ENCODE measurements at places on chromosomes 16 and 17. TPM values are rescaled to one million over a fixed set of nuclear protein-coding genes. Genes with fewer than 3 reads are reported as not detected.

SCNN1B gene
- not detected for total RNA-seq

NAGPA gene
- total RNA-seq = 7.1 TPM

TBKBP1 gene
- total RNA-seq = 28.7 TPM

SPATA32 gene
- total RNA-seq = 1.7 TPM

WNT3 gene
- total RNA-seq = 0.14 TPM

SCN4A gene
- 0.93 TPM for total RNA-seq

DNAH17 gene
- total RNA-seq = 1.0 TPM

HEATR9 gene
- 0.46 TPM for total RNA-seq

CCDC78 gene
- 3.9 TPM for total RNA-seq

C1QL1 gene
- total RNA-seq = 0.94 TPM

PRR11 gene
- 108 TPM for total RNA-seq

CCDC102A gene
- total RNA-seq = 8.1 TPM

SLC16A6 gene
- 8.7 TPM for total RNA-seq

MT1M gene
- not detected for total RNA-seq

- H3K4me1 ChIP-seq = no peaks in the 10 kb centered on the region
- no peaks in the 10 kb centered on the region for H3K27me3 ChIP-seq
- no peak overlapping the region for H3K27ac ChIP-seq
- DNase-seq = no peak
- no peaks in the 10 kb centered on the region for H3K36me3 ChIP-seq
These were observed 22.6 kb upstream of the NF1 start for GRCh38 chr17:31072186-31072585.

DNA sequence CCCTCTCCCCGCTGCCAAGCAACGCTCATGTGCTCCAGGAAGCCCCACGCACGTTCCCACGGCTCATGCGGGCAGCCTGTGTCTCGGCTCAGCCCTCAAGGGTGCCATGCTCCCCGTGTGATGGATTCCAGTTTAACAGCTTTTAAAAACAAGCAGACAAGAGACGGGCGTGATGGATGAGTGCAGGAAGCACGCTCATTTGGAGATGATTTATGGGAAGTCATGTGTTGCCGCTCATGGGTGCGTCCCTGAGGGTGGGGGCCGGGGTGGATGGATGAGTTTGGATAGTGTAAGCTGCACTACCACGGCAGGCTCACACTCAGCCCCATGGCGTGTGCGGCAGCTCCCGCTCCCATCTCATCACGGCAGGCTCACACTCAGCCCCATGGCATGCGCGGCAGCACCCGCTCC is 132.8 kb downstream of the RBFOX3 start:
- no peak overlapping the region for H3K4me3 ChIP-seq
- H3K27me3 ChIP-seq = peaks cover 25% of the 10 kb centered on the region
- H3K36me3 ChIP-seq = no peaks in the 10 kb centered on the region
- H3K4me1 ChIP-seq = no peaks in the 10 kb centered on the region
- DNase-seq = no peak

GRCh38 chr17:9987779-9988585 is 82.9 kb upstream of the RCVRN start:
- H3K4me1 ChIP-seq = no peaks in the 10 kb centered on the region
- peak; percentile 29 for DNase-seq
- no peak overlapping the region for H3K27ac ChIP-seq
- no peak overlapping the region for H3K4me3 ChIP-seq
- no peaks in the 10 kb centered on the region for H3K36me3 ChIP-seq

DNA sequence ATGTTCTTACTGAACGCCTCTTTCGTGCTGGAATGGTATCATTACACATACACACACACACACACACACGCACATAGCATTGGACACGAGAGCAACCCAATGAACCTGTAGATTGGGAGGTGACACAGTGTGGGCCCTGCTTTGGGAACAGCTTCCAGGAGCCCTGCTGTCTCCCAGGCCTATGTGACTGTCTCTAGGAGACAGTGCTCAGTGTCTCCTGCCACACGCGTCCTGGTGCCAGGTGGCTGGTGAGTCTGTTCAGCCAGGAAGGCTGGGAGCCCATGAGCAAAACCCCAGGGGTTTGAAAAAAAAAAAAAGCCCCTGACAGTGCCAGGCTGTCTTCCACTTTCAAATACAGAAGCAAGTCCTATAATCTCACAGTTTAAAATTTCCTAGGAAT is 2.4 kb upstream of the SPOP start:
- no peak overlapping the region for H3K27ac ChIP-seq
- peaks cover 7% of the 10 kb centered on the region for H3K36me3 ChIP-seq
- no peak for DNase-seq

- no peak overlapping the region for H3K4me3 ChIP-seq
- H3K36me3 ChIP-seq = no peaks in the 10 kb centered on the region
- no peaks in the 10 kb centered on the region for H3K27me3 ChIP-seq
- H3K27ac ChIP-seq = no peak overlapping the region
- peak; percentile 67 for DNase-seq
- H3K4me1 ChIP-seq = peaks cover 5% of the 10 kb centered on the region
These were observed 90.8 kb upstream of the TOB1 start for GRCh38 chr17:50956750-50957523.

- no peak overlapping the region for H3K27ac ChIP-seq
- no peak for DNase-seq
- H3K4me1 ChIP-seq = no peaks in the 10 kb centered on the region
- H3K36me3 ChIP-seq = no peaks in the 10 kb centered on the region
These were observed 52.6 kb upstream of the DNAH9 start for GRCh38 chr17:11545696-11546095.

DNA sequence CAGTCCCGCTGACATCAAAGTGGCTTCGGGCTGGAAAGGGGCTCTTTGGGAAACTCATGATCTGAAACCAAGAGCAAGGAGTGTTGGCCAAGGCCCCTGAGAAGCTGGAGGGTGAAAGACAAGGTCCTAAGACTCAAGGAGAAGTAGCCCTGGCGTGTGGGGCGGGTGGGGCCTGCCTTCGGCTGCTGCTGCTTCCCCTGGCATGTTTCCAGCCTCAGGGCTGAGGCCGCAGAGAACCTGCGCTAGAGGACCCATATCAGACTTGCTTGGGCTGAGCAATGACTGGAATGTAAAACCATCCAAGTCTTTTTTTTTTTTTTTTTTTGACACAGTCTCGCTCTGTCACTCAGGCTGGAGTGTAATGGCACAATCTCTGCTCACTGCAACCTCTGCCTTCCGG is 67.5 kb upstream of the GCSH start:
- no peak overlapping the region for H3K27ac ChIP-seq
- no peaks in the 10 kb centered on the region for H3K27me3 ChIP-seq
- no peak overlapping the region for H3K4me3 ChIP-seq
- no peak for DNase-seq
- no peaks in the 10 kb centered on the region for H3K36me3 ChIP-seq
- H3K4me1 ChIP-seq = no peaks in the 10 kb centered on the region

DNA sequence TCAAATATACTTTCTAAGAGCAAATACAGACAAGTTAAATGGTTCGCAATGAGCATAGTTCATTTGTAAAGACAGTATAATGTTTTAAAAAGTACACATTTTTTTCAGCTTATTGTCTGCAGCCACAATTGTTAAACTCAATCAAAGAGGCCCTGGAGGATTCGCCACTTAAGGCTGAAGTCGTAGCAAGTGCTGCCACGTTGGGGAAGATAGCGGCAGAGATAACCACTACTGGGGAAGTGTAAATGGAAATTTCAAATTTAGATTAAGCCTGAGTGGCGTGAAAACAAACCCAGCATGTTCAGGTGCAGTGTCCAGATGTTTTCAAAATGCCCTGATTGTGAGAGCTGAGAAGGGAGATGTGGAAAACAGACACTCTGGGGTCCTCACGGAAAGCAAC is 8.4 kb downstream of the PMP22 start:
- peak overlapping the region; percentile 34 for H3K4me3 ChIP-seq
- peaks cover 28% of the 10 kb centered on the region for H3K4me1 ChIP-seq
- no peak overlapping the region for H3K27ac ChIP-seq
- H3K27me3 ChIP-seq = peaks cover 76% of the 10 kb centered on the region
- DNase-seq = no peak

- no peaks in the 10 kb centered on the region for H3K27me3 ChIP-seq
- H3K27ac ChIP-seq = no peak overlapping the region
- no peak overlapping the region for H3K4me3 ChIP-seq
These were observed 13.2 kb downstream of the PSMD12 start for GRCh38 chr17:67353161-67353560.

GRCh38 chr17:81511804-81512561 is 616 bp downstream of the ACTG1 start:
- H3K27me3 ChIP-seq = no peaks in the 10 kb centered on the region
- DNase-seq = peak; percentile 56
- peaks cover 47% of the 10 kb centered on the region for H3K4me1 ChIP-seq
- peak overlapping the region; percentile 99 for H3K27ac ChIP-seq
- H3K36me3 ChIP-seq = peaks cover 36% of the 10 kb centered on the region
- peak overlapping the region; percentile 100 for H3K4me3 ChIP-seq

- no peak for DNase-seq
- H3K27ac ChIP-seq = no peak overlapping the region
- H3K4me1 ChIP-seq = no peaks in the 10 kb centered on the region
- H3K4me3 ChIP-seq = no peak overlapping the region
These were observed 473.6 kb downstream of the CDH11 start for GRCh38 chr16:64648282-64648681.

GRCh38 chr17:82117139-82118090 is 19.4 kb upstream of the FASN start:
- no peak for DNase-seq
- H3K4me3 ChIP-seq = no peak overlapping the region
- H3K27ac ChIP-seq = no peak overlapping the region
- H3K4me1 ChIP-seq = peaks cover 25% of the 10 kb centered on the region

GRCh38 chr17:75752802-75753513 is 12.0 kb downstream of the GALK1 start:
- H3K27ac ChIP-seq = no peak overlapping the region
- H3K4me1 ChIP-seq = peaks cover 22% of the 10 kb centered on the region
- no peak for DNase-seq
- peak overlapping the region; percentile 74 for H3K4me3 ChIP-seq
- H3K36me3 ChIP-seq = no peaks in the 10 kb centered on the region

- no peak overlapping the region for H3K4me3 ChIP-seq
- no peaks in the 10 kb centered on the region for H3K27me3 ChIP-seq
- H3K36me3 ChIP-seq = no peaks in the 10 kb centered on the region
- DNase-seq = peak; percentile 3
These were observed 3.7 kb downstream of the HPR start for GRCh38 chr16:72066747-72067146.

DNA sequence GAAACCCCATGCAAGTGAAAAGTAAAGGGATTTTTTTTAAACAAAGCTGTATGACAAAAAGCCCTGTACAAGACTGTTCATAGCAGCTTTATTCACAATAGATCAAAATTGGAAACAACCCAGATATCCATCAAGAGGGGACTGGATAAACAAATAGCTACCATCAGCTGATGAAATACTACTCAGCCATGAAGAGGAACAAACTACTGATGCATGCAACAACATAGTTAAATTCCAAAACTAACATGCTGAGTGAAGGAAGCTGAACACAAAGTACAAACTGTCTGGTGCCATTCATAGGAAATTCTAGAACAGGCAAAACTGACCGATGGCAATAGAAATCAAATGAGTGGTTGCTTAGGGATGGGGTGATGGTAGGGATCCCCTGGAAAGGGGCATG is 15.1 kb downstream of the FOXJ1 start:
- peaks cover 43% of the 10 kb centered on the region for H3K4me1 ChIP-seq
- H3K4me3 ChIP-seq = no peak overlapping the region
- H3K27me3 ChIP-seq = no peaks in the 10 kb centered on the region
- no peaks in the 10 kb centered on the region for H3K36me3 ChIP-seq

GRCh38 chr16:8935989-8936388 is 27.7 kb downstream of the USP7 start:
- H3K4me3 ChIP-seq = peak overlapping the region; percentile 31
- no peak for DNase-seq
- no peaks in the 10 kb centered on the region for H3K27me3 ChIP-seq
- H3K4me1 ChIP-seq = peaks cover 83% of the 10 kb centered on the region
- no peaks in the 10 kb centered on the region for H3K36me3 ChIP-seq
- H3K27ac ChIP-seq = peak overlapping the region; percentile 98

GRCh38 chr16:81831722-81832126 is 52.6 kb downstream of the PLCG2 start:
- no peak overlapping the region for H3K4me3 ChIP-seq
- H3K27ac ChIP-seq = no peak overlapping the region
- peak; percentile 60 for DNase-seq
- H3K4me1 ChIP-seq = peaks cover 16% of the 10 kb centered on the region
- H3K36me3 ChIP-seq = no peaks in the 10 kb centered on the region

- peaks cover 71% of the 10 kb centered on the region for H3K4me1 ChIP-seq
- H3K36me3 ChIP-seq = peaks cover 27% of the 10 kb centered on the region
- peak overlapping the region; percentile 36 for H3K4me3 ChIP-seq
- no peaks in the 10 kb centered on the region for H3K27me3 ChIP-seq
- H3K27ac ChIP-seq = peak overlapping the region; percentile 72
These were observed 10.2 kb upstream of the NFATC3 start for GRCh38 chr16:68074850-68075555.

GRCh38 chr17:4648741-4649140 is 7.3 kb upstream of the ALOX15 start:
- peaks cover 71% of the 10 kb centered on the region for H3K27me3 ChIP-seq
- no peak overlapping the region for H3K4me3 ChIP-seq
- H3K36me3 ChIP-seq = no peaks in the 10 kb centered on the region
- no peak overlapping the region for H3K27ac ChIP-seq

DNA sequence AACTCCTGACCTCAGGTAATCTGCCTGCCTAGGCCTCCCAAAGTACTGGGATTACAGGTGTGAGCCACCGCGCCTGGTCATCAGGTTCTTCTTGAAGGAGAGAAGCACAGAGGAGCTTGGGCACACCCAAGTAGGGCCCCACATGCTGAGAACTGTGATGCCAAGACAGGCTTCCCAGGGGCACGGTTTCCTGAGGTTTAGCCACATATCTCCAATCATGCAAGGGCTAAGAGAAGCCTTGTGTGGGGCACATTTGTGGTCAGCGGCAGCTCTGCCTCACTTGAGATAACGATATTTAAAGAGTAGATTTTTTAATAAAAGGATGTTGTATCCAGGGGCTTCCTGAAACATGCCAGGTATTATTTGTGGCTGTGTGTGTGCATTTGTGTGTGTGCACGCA is 46.9 kb downstream of the CUEDC1 start:
- peaks cover 9% of the 10 kb centered on the region for H3K4me1 ChIP-seq
- H3K27ac ChIP-seq = no peak overlapping the region
- H3K27me3 ChIP-seq = no peaks in the 10 kb centered on the region
- H3K36me3 ChIP-seq = no peaks in the 10 kb centered on the region
- no peak overlapping the region for H3K4me3 ChIP-seq

DNA sequence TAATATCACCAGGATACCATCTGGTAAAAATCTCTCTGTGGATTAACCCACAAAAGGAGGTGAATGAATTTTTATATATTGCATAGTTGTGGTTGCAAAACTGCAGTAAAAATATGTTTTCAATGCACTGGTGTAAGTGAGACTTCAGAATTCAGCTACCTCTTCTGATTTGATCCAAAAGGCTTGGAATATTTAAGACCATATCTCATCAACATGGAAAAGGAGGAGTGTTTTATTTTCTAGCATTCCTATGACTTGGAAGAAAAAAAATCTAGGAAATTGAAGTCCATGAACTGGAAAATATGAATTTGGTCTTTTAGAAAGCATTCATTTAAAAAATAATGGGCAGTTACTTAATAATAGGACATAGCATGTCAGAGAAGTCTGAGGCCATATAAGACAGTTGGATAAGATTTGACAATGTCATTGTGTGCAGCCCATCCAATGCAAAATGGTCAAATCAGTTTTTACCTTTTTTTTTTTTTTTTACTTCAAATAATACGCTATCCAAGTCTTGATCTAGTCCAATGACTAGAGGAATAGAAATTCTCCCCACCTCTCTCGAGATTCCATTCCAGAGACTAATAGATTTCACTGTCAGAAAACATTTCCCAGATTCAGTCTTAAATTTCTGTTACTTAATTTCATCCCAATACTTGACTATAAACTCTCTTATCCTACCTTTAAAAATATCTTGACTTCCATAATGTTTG is 364.9 kb upstream of the PMFBP1 start:
- no peak overlapping the region for H3K27ac ChIP-seq
- no peaks in the 10 kb centered on the region for H3K4me1 ChIP-seq
- no peak overlapping the region for H3K4me3 ChIP-seq
- DNase-seq = no peak
